ENCODE measurements at places on chromosomes 12 and 14.

DNA sequence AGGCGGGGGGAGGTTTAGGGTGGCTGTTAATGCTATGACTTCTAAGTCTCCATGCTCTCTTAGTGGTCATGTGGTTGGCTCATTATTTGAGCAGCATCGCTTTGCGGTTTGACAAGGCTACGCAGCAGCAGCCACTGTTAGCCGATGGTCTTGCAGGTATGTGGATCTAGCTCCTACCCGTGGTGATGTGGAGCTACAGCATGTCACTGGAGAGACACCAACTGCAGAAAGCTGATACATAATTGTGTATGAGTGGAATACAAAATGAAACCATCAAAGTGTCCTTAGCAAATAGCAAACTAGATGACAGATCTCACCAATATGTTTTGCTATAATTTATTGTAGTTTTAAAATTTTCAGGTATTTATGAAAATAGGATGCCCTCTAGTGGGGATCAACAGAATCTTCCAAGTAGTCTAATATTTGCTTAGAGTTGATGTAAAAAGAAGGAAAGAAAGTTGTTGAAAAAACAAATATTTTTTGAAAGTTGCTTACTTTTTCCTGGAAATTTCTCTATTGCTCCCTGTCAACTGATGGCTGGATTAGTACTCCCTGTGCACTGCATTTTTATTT lies 94.9 kb downstream of the NAV3 start:
- DNase-seq = peak; percentile 84

GRCh38 chr12:85266356-85266755 lies 13.7 kb upstream of the ALX1 start:
- DNase-seq = no peak

GRCh38 chr12:57190037-57190436 lies 26.6 kb upstream of the NXPH4 start:
- no peak for DNase-seq

GRCh38 chr14:38012056-38012455 lies 195.6 kb upstream of the SSTR1 start:
- no peak for DNase-seq

- no peak for DNase-seq
Measured at GRCh38 chr14:38212111-38212510, 4.4 kb downstream of the SSTR1 start.

DNA sequence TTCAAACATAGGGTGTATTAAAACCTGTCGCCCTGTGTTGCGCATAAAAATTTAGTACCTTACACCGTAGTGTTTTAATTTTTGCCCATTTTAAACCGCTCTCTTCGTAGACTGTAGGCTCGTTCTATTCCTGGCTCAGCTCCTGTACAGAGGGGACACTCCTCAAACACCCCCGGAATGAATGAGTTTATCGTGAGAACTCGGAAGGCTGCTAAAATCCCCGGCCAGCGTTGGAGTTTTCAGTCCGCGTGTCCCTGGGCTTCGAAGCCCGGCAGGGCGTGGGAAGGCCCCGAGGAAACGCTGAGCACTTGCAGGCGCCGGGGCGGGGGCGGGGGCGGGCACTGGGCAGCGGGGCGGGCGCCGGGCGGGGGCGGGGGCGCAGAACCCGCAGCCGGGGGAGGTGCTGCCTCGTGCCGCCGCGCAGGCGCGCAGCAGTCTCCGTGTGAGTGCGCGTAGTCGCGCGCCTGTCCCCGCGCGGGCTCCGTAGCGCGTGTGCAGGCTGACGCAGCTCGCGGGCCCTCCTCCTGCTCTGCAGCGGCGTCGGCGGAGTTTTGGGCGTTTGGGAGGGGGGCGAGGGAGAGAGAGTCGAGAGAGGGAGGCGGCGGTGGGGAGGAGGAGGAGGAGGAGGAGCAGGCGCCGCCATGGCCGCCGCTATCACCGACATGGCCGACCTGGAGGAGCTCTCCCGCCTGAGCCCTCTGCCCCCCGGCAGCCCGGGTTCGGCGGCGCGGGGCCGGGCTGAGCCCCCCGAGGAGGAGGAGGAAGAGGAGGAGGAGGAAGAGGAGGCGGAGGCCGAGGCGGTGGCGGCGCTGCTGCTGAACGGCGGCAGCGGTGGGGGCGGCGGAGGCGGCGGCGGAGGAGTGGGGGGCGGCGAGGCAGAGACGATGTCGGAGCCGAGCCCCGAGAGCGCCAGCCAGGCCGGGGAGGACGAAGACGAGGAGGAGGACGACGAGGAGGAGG lies at the start of gene AEBP2:
AEBP2 (plus strand) TSS at position 434 of the 960 bp plus-strand sequence; CDS start at position 642, 208 bp downstream.
- DNase-seq = peak; percentile 79

GRCh38 chr12:111409403-111409779 lies 3.7 kb downstream of the SH2B3 start:
- DNase-seq = no peak

GRCh38 chr12:109567296-109567695 lies 6.0 kb downstream of the MMAB start:
- no peak for DNase-seq

DNA sequence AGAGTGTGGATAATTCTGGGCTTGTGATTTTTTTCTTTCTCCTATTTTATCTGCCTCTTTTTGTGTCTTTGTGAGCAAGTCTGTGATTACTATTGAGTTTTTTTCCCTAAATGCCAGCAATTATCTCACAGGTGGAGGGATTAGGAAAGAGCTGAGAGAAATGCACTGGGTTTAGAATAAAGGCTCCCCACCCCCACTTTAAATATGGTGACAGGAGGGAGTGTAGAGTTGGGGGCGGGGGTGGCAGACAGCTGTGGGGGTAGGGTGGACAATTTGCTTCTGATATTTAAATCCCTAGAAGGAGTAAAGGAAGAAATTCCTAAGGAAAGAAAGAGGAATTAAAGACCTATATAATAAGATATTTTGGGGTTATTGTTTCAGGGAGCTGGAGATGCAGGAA lies 145.9 kb downstream of the NRXN3 start:
- DNase-seq = no peak

GRCh38 chr12:29734734-29735133 lies 49.0 kb downstream of the TMTC1 start:
- DNase-seq = no peak

DNA sequence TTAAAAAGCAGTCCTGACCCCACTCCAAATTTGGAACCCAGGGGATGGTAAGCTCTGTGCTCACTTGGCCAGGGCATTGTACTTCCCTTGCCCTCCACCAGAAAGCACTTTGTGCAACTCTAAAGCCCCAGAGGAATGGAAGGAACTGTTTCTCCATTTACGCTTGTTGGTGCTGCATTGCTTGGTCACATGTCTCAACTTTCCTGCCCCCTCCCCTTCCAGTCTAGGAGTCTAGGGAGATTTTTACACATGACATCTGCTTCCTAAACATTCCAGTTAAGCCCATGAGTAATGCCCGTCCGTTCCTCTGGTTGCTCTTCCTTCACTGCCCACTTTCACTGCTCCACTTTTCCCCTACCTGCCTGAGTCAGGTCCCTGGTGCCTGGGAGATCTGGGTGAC lies 92.6 kb upstream of the MAP1LC3B2 start:
- no peak for DNase-seq

DNA sequence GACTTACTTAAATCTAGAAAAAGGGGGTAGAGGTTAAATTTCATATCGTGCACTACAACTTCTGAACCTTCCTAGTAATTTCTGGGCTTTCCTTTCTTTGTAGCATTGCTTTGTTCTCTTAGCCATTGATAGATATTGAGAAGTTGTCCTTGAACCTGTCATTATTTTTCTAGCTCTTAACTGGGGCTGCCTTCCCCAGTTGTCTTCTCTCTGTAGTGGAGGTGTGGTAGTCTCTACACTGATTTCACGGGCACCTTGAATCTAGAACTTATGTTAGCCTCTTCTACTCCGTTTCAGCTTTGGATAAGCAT lies 504.0 kb downstream of the PCNX1 start:
- DNase-seq = no peak

- DNase-seq = no peak
Measured at GRCh38 chr12:116677202-116677661, 60.6 kb downstream of the SPRING1 start.

DNA sequence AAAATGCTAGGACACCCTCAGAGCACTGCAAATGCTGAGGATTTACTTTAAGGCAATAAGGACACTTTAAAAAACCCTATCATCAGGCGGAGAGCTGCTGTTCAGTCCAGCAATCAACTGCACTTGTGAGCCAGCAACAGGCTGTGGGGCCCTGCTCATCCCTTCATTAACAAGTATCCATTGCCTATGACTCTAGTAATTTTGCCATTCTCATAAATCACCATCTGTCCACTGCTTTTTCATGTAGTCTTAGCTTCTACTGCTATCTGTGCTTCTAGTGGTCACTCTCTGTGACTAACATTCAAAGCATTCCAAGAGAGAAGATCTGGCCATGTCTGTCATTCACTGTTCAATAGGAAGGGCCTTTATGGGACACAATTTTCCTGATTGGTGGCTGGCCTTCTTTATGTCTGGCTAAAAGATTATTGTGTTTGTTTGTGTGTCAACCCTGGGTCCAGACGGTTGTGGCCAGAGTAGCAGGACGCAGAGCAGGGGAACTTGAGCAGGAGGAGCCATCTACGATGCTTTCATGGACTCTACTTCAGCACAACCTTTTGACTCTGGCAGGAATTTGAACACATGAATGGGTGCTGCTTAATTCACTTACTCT lies 3.6 kb upstream of the KRAS start:
- no peak for DNase-seq

DNA sequence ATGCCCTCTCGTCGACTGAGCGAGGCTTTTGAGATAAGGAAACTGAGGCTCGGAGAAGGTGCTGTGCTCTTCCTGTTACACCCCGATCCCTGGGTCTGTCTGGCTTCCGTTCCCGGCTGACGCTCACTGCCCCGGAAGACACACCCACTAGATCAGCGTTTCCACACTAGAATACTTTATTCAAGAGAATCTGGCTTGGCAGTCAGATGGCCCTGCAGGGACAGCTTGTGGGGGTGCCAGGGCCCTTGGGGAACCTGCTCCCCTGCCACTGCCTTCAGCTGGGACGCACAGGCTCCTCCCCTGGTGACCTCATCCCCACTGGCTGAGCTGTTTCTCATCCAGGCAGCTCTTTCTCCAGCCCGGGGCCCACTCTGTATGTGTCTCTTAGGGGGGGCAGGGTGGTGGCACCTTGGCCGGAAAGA lies 13.7 kb downstream of the PGF start:
- no peak for DNase-seq

DNA sequence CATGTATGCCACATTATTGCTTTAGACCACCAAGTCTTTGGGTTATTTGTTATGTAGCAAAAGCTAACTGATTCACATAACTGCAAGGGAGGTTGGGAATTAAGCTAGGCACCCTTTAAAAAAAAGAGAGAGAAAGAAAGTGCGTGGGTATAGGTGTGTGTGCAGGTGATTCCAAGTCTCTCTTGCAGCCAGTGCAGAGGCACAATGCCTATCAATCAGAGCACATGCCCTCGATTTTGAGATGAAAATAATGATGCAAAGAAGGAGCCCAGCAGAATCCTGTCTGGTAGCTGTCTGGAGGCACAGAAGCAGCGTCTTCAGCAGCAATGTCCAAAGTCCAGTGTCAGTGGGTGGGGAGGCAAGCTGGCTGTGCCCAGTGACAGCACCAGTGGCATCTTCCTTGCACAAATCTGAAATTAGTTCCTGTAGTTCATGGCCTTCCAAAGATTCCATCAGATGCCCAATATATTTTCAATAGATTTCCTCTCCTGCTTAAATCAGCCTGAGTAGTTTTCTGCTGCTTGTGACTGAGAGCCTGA lies 62.4 kb upstream of the TBPL2 start:
- DNase-seq = no peak

- DNase-seq = no peak
Measured at GRCh38 chr14:72708708-72709475, 185.0 kb downstream of the DPF3 start.

DNA sequence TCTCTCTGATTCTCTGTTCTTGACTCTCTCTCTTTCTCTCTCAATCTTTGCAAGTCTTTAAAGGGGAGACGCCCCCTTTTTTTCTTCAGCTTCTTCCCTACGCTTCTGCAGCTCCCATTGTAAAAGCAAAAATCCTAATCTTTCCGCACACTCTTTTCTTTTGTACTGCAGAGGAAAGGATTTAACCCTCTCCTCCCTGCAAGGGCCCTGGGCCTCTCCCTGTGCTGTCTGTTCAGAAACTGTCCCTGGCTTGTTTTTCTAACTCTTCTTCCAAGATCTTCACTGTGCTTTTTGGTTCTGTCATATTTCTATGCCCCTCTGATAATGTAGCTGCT lies 10.9 kb upstream of the SALL2 start:
- no peak for DNase-seq

- no peak for DNase-seq
Measured at GRCh38 chr12:30582943-30583342, 112.7 kb downstream of the IPO8 start.

Measured in SW 1271 (cell line).